ENCODE measurements at places on chromosomes 5 and 9.

GRCh38 chr9:73180403-73180802 lies 28.7 kb downstream of the ANXA1 start:
- no peak for DNase-seq

DNA sequence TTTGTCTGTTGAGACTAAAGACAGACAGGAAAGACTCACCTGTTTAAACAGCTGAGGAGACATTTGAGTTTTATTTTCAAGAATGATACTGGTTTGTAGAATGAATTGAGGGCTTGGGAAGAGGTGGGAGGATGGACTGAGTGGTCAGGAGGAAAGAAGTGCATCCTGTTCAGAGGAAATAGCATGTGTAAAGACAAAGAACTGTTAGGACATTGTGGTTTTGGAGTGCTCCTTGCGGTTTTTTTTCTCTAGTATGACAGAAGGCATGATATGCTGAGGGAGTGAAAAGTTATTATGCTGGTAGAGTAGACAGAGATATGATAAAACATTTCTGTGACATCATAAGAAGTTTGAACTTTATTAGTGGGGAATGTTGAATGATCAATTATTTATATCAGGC lies 270.7 kb upstream of the ELAVL2 start:
- no peak for DNase-seq

GRCh38 chr5:158116965-158117364 lies 258.0 kb upstream of the CLINT1 start:
- no peak for DNase-seq

- DNase-seq = no peak
Measured at GRCh38 chr5:36655161-36655560, 48.8 kb downstream of the SLC1A3 start.

DNA sequence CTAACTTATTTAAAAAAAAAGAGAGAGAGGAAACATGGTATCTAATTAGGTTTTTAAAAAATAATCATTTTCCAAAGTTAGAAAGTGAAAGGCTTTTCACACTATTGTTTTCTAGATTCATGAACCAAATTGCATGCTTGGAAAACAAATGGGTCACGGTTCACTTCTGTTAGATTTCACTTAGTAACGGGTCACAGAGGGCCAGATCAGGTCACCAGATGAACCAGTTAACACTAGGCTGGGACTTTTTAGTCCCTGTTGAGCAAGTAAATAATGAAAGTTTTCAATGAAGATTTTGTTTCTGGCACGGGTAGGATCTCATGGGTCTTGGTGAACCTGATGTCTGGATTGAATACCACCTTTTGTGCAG lies 207.2 kb upstream of the RFX3 start:
- no peak for DNase-seq

DNA sequence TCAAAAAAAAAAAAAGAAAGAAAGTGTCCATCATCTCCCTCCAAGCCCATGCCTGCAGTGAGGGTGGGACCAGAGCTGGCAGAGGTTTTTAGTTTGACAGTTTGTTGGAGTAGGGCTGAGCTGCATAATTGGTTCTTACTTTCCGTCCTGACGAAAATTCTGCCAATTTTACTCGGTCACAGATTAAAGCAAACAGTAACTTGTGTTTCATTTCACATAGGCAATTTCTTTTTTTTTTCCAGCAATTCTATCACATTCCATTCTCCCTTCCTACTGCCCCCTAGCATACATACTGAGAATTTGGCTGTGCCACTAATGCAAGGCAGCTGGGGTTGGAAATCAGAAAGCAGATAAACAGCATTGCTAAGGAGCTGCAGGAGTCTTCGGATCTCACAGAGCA lies 132.4 kb downstream of the FRMD3 start:
- no peak for DNase-seq

DNA sequence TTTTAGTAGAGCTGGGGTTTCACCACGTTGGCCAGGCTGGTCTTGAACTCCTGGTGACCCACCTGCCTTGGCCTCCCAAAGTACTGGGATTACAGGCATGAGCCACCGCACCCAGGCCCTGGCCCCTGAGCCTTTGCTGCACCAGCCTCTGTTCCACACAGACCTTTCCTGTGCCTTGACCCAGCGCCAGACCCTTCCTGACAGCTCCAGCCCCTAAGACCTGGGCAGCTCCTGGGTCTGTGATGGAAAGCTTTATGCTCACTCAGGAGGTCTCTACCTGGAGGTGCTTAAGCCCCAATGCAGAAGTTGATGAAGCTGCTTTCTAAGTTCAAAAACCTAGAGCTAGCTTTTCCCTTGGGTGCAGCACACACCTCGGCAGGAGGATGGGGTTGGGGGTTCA lies 58.8 kb upstream of the NEK6 start:
- DNase-seq = no peak

DNA sequence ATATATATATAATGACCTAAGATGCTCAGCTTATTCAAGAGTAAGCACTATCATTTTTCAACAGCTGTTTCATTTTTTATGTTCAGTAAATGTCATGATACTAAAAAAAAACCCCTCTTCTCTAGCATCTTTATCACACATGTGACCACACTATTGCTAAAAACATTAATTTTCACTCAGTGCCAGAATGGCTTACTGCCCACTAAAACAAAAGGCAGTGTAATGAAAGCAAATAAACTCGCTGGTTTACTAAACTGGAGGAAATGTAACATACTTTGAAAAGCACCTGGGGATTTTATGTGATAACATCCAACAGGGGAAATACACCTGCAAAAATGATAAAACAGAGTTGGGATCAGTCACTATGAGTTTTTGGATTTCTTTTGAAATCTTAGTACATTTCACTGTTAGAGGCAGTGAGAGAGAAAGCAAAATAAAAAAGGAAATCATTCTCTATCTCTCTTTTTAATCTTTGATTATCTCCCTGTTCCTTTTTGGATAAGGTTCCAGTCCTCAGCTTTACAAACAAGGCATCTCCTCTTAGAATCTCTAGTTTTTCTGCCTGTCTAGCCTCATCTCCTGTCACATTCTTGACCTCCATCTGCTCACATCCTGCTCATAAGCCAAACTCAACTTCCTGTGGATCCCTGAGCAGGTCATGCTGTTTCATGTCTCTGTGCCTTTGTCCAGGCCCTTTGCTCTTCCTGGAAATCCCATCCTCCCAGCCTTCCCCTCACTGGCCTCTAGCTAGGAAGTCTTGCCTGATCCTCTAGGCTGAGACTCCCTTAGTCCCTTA lies 338.0 kb downstream of the MAN2A1 start:
- no peak for DNase-seq

DNA sequence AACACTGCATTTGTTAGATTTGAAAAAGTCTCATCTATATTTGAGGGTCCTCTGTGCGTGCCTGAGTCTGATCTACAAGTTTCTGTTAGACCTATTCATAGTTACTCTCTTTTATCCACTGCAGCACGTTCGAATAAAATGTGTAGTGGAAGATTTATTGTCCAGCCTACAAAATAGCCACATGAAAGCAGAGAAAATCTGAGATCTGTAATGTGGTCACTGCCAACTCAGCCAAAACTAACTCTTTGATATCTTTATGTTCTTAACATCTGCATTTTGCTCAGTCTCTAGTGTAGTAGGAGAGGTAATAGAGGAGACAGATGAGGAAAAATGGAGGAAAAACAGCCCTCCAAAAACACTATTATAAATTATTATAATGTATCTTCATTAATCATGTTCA lies 354.0 kb downstream of the NPR3 start:
- DNase-seq = no peak

GRCh38 chr9:84371737-84372136 lies 31.2 kb upstream of the SLC28A3 start:
- no peak for DNase-seq

DNA sequence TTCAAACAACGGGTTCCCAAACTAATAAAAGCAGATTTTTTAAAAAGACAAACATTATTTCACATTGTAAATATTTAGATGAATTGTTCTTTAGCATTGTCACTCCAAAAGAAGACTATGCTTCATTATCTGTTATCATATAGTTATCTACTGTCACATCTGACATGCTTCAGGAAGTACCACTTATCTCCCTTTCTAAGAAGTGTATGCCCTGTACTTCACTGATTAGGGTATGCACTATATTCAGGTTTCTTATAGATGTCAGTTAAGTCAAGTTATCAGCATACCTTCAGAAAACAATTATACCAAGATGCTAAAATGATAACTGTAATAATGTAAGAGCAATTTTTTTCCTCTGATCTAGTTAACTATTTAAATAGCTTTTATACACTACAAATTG lies 40.4 kb downstream of the LMBRD2 start:
- peak; percentile 50 for DNase-seq

DNA sequence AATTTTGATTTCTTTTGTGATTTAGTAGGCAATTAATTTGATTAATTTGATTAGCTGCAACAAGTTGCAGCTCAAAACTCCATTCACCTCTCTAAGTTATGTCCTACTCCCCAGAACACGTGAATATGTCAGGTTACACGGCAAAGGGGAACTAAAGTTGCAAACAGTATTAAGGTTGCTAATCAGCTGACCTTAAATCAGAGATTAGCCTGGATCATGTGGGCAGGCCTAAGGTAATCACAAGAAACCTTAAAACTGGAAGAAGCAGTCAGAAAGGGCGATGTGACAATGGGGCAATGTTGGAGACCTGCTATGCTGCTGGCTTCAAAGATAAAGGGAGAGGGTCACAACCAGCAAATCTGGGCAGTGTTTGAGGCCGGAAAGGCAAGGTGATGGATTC lies 47.3 kb upstream of the ANXA1 start:
- no peak for DNase-seq

Data from Jurkat, Clone E6-1 (cell line).